ENCODE measurements at places on chromosomes 7 and 10. TPM values are rescaled to one million over a fixed set of nuclear protein-coding genes. Genes with fewer than 3 reads are reported as not detected.

Gene LRMDA
- total RNA-seq = not detected

DNA sequence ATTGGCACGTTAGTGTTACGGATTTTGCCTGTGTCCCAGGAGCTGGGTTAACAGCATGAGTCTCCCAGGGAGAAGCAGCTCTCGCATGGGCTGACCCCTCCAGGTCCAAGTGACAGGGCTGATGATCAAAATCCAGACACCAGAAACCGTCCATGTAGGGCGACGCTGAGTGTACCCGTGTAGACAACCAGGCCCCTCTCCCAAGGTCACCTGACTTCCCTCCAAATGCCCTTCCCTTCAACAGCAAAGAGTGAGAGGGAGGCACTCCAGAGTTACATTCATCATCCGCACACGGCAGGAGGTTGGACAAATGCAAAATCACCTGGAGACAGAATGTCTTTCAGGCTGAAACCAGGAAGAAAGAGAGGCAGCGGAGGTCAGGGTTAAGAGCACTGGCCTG is 14.9 kb upstream of the HSPA12A start:
- DNase-seq = no peak

- DNase-seq = no peak
Measured at GRCh38 chr7:89826557-89826956, 327.7 kb upstream of the STEAP1 start.

DNA sequence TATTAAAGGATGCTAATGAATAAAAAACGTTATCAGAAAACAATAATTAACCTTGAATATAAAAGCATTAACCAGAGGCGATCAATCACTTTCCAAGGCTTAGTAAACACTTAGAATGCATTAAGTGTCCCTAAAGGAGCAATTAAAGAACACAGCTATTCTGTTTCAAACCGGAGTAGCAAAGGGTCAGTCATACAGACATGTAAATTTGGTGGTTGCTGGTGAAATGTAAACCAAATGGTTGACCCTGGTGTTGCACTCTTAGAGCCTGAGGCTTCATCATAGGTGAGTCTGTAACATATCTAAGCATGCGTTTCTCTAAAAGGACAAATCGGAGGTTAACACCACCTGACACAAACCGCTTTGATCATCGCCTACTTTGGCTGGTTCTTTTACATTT is 1280.1 kb downstream of the TYW1 start:
- no peak for DNase-seq

DNA sequence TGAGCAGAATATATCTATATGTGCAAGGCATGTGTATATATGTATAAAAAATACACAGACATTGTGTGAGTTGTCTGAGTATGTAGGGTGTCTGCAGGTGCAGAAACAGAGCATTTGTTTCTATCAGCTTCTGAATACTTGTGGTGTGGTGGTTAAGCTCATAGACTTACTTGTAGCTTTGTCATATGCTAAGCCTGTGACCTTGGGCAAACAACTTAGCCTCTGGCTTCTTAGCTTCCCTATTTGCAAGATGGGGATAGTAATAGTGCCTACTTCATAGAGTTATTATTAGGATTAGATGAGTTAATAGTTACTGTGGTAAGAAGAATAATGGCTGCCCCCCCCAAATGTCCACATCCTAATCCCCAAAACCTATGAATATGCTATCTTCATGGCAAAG is 28.2 kb upstream of the PAX2 start:
- no peak for DNase-seq

DNA sequence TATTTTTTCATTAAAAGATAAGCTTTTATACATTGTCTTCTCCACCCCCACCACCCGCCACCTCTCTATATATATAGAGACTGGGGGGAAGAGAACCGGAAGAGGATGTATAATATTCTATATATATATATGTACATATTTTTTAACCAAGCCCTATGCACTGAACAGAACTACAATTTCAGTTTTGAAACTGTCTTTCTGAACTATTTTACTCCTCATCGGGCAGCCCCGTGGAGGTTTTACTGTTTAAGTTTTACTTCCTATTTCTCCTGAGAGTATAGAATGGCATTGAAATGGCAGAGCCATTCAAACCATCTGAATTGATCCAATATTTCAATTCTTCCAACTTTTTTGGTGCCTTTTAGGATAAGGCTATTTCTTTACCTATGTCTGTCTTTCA is 1047.1 kb downstream of the NRG3 start:
- no peak for DNase-seq

Gene GIMAP4
- total RNA-seq = not detected

DNA sequence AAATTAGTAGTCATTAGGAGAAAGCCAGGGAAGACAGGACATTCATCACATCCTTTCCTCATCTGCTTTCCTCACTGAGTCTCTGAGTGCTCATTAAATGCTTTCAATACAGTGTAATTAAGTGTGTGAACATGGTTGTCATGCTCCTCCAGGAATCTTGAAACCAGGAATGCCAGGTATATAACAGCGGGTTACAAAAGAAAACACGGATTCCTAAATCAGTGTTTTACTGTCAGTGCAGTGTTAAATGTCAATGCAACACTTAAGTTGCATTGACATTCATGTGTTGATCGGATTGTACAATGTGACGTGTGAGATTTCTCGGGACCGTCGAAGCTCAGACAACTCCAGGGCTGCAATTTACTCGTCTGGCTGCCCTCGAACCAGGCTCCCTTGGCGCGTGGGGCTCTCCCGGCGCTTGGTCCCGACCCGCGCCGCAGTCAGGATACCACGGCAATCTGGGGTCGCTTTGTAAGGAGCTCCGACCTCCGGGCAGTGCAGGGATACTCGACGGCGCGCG is 455 bp upstream of the SPAG6 start:
- DNase-seq = no peak

DNA sequence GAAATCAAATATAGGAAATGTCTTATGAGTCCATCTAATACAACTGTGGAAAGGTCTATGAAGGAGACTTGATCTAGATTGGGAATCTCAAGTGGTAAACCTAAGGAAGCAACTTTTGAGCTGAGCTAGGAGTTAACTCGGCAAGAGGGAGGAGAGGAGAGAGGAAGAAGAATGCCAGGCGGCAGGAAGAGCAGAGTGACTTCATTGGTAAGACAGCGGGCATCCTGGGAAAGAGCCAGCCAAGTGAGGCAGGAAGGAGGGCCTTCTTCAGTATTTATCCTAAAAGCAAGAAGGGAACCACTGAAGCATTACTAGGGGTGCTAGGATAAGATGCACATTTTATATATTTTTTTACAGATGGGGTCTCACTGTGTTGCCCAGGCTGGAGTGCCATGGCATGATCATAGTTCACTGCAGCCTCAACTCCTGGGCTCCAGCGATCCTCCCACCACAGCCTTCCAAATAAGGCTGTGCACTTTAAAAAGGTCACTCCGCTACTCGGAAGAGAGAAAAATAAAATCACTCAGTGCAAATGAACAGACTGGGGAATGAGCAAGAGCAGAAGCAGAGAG is 2.0 kb downstream of the BCL7B start:
- DNase-seq = no peak

Gene C10orf67
- not detected for total RNA-seq

GRCh38 chr10:26809973-26810372 is 50.8 kb downstream of the ABI1 start:
- DNase-seq = no peak

Gene CDHR3
- total RNA-seq = 0.30 TPM
